NCI-H2029 (cell line): ENCODE measurements at places on chromosomes 12 and 14.

GRCh38 chr14:85057221-85057620 lies 472.7 kb upstream of the FLRT2 start:
- no peak for DNase-seq

- no peak for DNase-seq
Measured at GRCh38 chr12:95762123-95762785, 28.3 kb downstream of the NTN4 start.

- no peak for DNase-seq
Measured at GRCh38 chr14:69077841-69078240, 75.1 kb downstream of the DCAF5 start.

GRCh38 chr14:91119556-91120311 lies 5.9 kb downstream of the DGLUCY start:
- no peak for DNase-seq

- no peak for DNase-seq
Measured at GRCh38 chr12:93219947-93220346, 157.8 kb upstream of the NUDT4 start.
